ENCODE measurements at places on chromosomes 3 and 15. TPM values are rescaled to one million over a fixed set of nuclear protein-coding genes. Genes with fewer than 3 reads are reported as not detected.

Gene XCR1
- under 0.01 TPM for total RNA-seq

Gene HCLS1
- total RNA-seq: 0.51 TPM

Gene PCYT1A
- total RNA-seq: 73.8 TPM

Gene ATP13A4
- under 0.01 TPM for total RNA-seq

Gene RLBP1
- not detected for total RNA-seq

Gene TRIM71
- total RNA-seq: under 0.01 TPM

Gene ZPLD1
- total RNA-seq: 0.17 TPM

Gene ARHGAP31
- 3.5 TPM for total RNA-seq

Gene CADM2
- under 0.01 TPM for total RNA-seq

Gene LAMB2
- 1,026 TPM for total RNA-seq

Gene LOXL1
- total RNA-seq: 91.4 TPM

Gene IGSF10
- 45.9 TPM for total RNA-seq

Gene CPN2
- not detected for total RNA-seq

Gene PLA2G4F
- not detected for total RNA-seq

Gene SLC7A14
- total RNA-seq: 1.3 TPM

Gene METTL6
- total RNA-seq: 40.8 TPM

Gene IL20RB
- 0.51 TPM for total RNA-seq

Gene ATP10A
- total RNA-seq: 12.7 TPM

Gene GOLGA6L4
- total RNA-seq: 1.5 TPM

Gene ZNF609
- 11.3 TPM for total RNA-seq

Gene LRRC49
- 31.5 TPM for total RNA-seq

Gene MCTP2
- total RNA-seq: 5.6 TPM

Gene ARHGAP11A
- 13.1 TPM for total RNA-seq

Gene SNX22
- total RNA-seq: 0.17 TPM

Gene POLQ
- total RNA-seq: 4.1 TPM

Gene ZNF717
- total RNA-seq: 18.2 TPM

Gene DHFR2
- 6.9 TPM for total RNA-seq

Gene PRSS50
- total RNA-seq: not detected

Gene PLA2G4E
- not detected for total RNA-seq

Gene NPAP1
- total RNA-seq: not detected

Gene WDR72
- total RNA-seq: not detected

Gene CD276
- 88.5 TPM for total RNA-seq

Gene FAM98B
- 5.4 TPM for total RNA-seq

Gene PRTG
- 4.0 TPM for total RNA-seq

Gene ABHD10
- 38.5 TPM for total RNA-seq

Gene TBC1D5
- total RNA-seq: 129 TPM

Gene ZDHHC19
- not detected for total RNA-seq

Gene COPG1
- total RNA-seq: 240 TPM
